DMS153 (cell line): ENCODE measurements at places on chromosomes 3 and 15.

DNA sequence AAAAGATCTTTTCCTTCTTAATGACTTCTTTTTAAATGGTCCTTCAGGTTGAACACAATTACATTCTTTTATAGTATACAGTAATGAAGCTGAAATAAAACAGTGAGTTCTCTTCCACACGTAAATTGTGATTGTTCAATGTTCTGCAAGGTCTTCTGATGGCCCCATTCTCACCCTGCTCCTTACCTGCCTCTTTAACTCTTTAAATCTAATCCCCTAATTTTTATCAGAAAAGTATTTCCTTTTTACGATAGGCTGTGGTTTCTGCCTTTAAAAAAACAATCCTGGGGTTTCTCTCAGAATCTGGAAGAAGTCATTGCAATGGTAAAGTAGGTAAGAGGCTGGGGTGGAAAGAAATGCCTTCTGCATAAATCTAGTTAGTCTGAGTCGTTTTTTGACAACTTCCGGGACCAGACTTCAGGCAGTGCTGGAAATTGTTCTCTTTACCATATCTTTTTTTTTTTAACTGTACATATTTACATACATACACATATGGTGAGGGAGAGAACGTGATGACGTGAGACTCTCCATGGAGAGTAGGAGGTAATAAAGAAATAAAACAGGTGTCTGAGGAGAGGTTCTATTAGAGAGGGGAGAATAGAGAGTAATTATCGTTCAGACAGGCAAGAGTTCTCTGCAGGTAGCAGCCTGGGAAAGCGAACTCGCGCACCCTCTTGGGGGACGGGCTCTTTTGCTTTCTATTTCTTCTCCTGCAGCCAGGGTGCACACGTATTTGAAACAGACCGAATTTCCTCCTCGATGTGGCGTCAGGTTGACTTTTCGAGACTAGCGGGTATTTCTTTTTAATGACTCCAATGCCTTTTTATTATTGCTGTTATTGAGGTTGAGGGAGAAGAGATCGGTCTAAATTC, at the start of gene SIDT1:
Gene SIDT1 (plus strand): TSS at position 730 of the 872 bp plus-strand sequence. CDS start 467 bp downstream, outside the sequence.
- peak; percentile 26 for DNase-seq

GRCh38 chr3:4814305-4814903, 164.8 kb upstream of the BHLHE40 start:
- DNase-seq = peak; percentile 40

DNA sequence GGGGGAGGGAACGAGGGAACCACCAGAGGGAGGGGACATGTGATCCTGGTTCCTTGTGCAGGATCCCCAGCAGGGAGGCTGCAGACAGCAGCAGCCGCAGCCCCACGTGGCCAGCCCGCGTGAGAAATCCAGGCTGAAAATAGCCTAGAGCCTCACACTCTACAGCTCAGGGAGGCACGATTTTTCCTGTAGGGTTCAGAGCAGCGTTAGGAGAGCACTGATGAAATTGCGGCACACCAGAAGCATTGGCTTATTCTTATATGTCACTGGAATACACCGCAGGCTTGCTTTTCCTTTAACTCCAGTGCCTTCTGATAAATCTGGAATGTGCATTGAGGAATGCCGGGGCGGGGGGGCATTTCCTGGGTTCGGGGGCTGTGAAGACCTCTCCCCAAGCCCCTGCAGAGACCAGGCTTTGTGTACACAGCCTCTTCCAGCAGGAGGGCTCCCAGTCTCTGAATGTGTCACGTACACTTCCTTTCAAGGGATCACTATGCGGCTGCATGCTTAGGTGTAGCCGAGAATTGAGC, 193.0 kb downstream of the ATP10A start:
- no peak for DNase-seq

GRCh38 chr3:186937017-186937875, 6.9 kb downstream of the ST6GAL1 start:
- DNase-seq = no peak

- no peak for DNase-seq
Measured at GRCh38 chr3:29169451-29169850, 111.4 kb upstream of the RBMS3 start.

DNA sequence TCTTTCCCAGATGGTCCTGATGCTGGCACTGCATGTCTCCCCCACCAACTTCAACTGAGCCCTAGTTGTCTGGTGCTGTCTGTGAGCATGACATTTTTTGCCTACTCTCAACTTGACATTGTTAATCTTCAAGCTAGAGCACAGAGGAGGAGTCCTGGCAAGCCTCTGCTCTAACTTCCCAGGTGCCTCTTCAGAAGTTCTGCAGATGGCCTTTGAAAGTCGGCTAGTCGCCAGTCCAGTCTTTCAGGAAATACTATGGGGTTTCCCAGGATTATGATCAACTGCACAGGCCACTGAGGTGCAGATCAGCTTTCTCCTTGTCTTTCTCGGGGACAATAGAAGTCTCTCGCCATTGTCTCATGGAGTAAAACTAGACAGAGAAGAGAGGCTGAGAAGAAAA, 86.7 kb downstream of the ST8SIA2 start:
- no peak for DNase-seq

DNA sequence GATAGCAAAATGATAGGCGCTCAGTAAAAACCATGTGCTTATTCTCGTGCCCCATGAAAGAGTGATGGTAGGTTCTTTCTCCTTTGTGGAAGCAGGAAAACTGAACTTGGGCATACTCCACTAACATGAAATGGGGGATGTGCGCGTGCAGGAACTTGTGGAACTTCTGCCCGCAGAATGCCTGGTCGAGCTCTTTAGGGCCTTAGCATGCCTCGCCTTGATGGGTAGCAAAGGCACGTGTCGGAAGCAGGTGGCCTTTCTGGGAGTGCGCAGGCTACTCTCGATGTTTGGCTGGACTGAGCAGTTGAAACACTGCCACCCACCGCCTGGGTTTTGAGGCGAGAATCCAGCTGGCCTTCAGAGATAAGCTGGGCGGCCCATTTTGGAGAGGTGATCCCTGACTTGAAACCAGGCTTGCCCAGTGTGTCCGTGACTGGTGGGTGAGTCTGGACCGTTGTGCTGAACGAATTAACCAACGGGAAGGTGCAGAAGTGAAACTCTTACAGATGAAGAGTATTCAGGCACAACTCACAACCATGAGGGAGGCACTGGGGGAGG, 842 bp downstream of the PCCB start:
- DNase-seq = peak; percentile 65

DNA sequence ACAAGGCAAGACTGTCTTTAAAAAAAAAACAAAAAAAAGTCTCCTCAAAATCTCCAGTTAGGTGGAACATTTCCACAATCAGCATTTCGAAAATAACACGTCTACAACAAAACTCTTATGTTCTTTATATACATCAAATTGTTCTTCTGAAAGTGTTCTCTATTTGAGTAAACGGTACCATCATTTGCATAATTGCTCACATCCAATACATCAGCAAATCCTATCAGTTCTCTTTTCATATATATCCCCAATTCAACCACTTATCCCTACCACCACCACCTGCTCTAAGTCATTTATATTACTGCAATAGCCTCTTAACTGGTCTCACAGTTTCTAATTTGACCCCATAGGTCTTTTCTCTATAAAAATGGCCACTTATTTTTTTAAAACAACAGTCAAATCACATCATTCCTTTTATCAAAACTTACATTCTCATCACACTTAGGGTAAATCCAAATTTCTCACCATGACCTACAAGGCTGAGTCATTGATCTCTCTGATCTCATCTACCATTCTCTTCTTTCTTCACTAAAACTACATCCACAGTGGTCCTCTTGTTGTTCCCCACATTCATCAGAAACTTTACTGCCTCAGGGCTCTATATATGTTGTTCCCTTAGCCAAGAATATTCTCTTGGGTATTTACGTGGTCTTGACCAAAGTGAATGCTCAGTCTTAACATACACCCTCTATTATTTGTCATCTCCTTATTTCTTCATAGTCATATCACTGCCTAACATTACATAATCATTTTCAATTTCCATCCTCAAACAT, 237.0 kb downstream of the SCAPER start:
- no peak for DNase-seq

GRCh38 chr3:139292711-139293664, 50.8 kb upstream of the MRPS22 start:
- no peak for DNase-seq

GRCh38 chr15:33453761-33454160, 143.0 kb downstream of the RYR3 start:
- DNase-seq = no peak

GRCh38 chr3:192302721-192303120, 424.6 kb downstream of the FGF12 start:
- no peak for DNase-seq

DNA sequence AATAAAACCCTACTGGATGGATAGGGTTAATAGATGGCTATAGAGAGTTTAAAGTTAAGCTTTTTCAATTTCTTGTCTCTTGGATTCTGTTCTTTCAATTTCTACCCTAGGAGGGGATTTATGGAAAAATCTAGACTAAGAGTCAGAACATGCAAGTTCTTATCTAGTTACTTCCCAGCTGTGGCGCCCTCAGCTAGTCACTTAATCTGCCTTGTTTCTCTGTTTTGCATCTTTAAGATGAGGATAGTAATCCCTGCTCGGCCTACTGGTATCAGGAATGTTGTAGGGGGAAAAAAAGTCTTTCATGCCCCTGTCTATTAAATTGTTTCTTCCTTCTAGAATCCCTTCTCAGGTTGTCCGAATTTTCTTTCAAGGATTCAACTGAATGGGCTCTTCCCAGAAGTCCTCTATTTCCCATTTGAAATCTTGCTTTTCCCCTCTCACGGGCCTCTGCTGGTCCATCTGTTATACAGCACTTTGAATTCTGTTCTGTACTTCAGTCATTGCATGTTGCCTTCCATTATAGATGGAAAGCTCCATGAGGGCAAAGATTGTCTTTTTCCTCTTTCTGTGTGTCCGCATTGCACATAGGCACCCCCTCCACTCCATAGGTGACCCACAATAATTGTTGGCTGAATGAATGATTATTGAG, 4.4 kb downstream of the KCTD6 start:
- DNase-seq = no peak

- DNase-seq = no peak
Measured at GRCh38 chr3:145951441-145951840, 209.5 kb downstream of the PLOD2 start.

DNA sequence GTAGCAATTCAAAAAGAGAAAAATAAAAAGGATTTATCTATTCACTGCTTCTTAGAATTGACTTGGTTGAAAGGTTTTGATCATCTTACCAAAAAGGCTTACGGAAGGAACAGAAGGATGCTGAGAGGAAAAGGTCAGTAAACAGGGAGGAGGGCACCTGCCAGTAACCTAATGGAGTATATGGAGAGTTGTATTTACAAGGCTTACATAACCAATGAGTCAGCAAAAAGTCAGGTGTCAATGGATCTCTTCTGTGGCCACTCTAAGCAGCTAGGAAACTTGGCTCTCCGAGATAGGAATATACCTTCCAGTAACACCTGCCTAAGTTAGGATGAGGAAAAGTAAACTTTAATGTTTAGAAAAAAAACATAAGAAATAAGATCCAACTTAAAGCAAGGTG, 80.5 kb upstream of the PLXND1 start:
- peak; percentile 76 for DNase-seq

GRCh38 chr3:105927741-105928140, 58.9 kb upstream of the CBLB start:
- DNase-seq = no peak

- no peak for DNase-seq
Measured at GRCh38 chr3:52061121-52061910, 4.9 kb upstream of the DUSP7 start.

GRCh38 chr15:83039206-83039605, 27.8 kb upstream of the C15orf40 start:
- DNase-seq = no peak

DNA sequence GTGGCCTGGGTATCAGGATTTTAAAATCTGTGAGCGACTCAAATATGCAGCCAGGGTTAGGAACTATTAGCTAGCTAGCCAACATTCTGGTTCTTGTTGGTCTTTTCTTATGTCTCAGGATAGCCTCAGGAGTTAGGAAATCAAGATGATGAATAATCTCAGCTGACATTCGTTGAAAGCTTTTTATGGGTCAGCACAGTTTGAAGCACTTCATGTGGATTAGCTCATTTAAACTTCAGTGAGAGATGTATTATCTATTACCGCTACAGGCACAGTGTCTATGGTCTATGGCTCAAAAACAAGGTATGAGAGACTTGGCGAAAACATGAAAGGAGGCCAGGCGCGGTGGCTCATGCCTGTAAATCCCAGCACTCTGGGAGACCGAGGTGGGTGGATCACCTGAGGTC, 187.5 kb upstream of the THRB start:
- DNase-seq = no peak

GRCh38 chr3:86958534-86958933, 32.4 kb downstream of the VGLL3 start:
- no peak for DNase-seq

- DNase-seq = no peak
Measured at GRCh38 chr15:86829245-86829644, 749.6 kb downstream of the AGBL1 start.

- no peak for DNase-seq
Measured at GRCh38 chr3:114231616-114232015, 5.8 kb downstream of the ZNF80 start.

GRCh38 chr3:30355622-30356021, 250.8 kb upstream of the TGFBR2 start:
- DNase-seq = no peak

- DNase-seq = no peak
Measured at GRCh38 chr3:49668414-49668797, 5.7 kb upstream of the APEH start.

- DNase-seq = no peak
Measured at GRCh38 chr3:187941135-187941847, 196.0 kb upstream of the BCL6 start.

- DNase-seq = no peak
Measured at GRCh38 chr15:79930516-79930915, 33.7 kb upstream of the MTHFS start.

- DNase-seq = no peak
Measured at GRCh38 chr3:52019352-52020080, 23.8 kb upstream of the RPL29 start.

DNA sequence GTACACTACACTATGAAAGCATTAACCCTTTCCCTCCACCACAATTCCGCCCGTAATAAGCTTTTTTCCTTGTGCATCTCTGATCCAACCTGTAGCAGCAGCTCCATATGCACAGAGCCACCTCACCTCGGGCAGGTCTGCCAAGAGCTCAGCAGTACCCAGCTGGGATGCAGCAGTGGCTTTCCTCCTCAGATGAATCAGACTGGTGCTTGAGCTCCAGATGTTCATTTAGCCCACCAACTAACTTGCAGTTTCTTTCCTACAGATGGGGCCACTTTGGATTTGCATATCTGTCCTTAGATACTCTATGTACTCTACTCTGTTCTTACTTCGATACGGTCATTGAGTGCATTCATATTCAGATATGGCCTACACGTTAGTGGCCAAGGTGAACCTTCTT, 14.8 kb upstream of the FSIP1 start:
- DNase-seq = no peak

DNA sequence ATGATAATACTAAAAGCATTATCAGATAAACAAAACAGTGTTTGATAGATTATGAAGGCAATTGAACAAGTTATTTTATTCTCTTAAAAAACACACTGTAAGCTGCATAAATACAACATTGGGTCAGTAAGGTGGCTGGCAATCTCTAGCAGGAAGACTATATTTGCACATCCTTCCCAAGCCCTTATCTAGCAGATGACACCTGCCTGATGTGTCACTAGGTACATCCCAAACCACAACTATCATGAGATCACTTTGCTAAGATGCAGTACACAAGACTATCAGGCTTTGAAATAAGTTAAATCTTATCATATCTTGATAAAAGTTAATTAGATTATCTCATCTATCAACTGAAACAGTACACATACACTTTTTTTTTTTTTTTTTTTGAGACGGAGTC, 417.4 kb downstream of the MECOM start:
- DNase-seq = no peak

- DNase-seq = no peak
Measured at GRCh38 chr3:65352951-65353350, 665.2 kb upstream of the ADAMTS9 start.

- DNase-seq = no peak
Measured at GRCh38 chr15:81222007-81222406, 25.3 kb downstream of the IL16 start.
